ENCODE measurements at places on chromosomes 3 and 15. TPM values are rescaled to one million over a fixed set of nuclear protein-coding genes. Genes with fewer than 3 reads are reported as not detected.

GRCh38 chr3:129358177-129358771 is 70.2 kb downstream of the EFCAB12 start:
- no peak for DNase-seq

GRCh38 chr15:96255599-96255998 is 74.9 kb upstream of the NR2F2 start:
- no peak for DNase-seq

GRCh38 chr15:71800190-71800589 is 10.2 kb upstream of the NR2E3 start:
- no peak for DNase-seq

TAGLN3 gene
- total RNA-seq, result not detected

DNA sequence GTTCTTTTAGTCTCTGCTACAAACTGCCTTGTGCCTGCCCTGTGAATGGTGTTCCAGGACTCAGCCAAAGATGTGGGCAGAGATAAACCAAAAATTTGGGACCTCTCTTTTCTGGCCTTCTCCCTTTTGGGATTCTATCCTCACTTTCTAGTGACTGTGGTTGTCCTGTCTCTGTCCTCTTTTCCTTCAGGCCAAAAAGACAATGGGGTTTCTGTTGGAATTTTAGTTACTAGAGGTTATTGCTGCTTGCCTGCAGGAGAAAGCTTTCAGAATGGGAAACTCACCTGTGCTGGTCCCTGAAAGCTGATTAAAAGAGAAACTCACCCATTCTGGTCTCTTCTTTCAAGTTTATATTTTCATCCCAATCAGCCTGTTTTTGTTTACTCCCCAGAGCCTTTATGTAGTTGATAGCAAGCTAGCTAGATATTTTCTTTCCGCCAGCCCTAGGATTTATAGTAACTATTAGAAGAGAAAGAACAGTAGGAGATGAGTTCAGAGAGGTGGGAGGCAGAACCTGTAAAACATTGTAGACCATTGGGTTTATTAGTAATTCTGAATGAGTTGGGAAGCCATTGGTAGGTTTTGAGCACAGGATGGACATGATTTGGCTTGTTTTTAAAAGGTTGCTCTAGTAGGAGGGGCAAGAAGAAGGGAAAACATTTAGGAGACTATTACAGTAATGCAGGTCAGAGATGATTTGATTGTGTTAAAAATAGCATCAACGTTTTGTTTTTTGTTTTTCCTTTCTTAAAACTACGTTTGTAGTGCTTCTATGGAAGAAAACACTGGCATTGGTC is 138.9 kb downstream of the TCF12 start:
- no peak for DNase-seq

- DNase-seq, result no peak
Observed at GRCh38 chr15:69610277-69610676, 157.7 kb downstream of the RPLP1 start.

DNA sequence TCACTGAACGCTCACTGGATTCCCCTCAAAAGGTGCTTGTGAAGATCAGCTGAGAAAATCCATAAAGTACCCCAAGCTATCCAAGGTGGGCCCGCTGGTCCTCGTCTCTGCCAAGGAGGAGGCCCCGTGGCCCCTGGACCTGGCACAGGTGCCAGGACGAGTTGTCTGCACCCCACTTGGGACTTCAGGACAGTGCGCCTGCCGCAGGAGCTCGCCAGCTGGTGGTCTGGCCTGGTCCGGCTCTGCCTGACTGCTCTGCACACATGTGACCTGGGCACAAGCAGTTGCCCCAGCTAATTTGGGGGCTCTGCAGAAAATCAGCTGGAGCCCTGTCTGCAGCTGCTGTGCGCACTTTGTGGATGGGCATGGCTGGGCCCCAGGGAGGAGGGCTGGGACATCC is 159.9 kb downstream of the NSMCE3 start:
- DNase-seq, result no peak

GRCh38 chr3:147391781-147392624 is 14.3 kb downstream of the ZIC4 start:
- DNase-seq, result no peak

DNA sequence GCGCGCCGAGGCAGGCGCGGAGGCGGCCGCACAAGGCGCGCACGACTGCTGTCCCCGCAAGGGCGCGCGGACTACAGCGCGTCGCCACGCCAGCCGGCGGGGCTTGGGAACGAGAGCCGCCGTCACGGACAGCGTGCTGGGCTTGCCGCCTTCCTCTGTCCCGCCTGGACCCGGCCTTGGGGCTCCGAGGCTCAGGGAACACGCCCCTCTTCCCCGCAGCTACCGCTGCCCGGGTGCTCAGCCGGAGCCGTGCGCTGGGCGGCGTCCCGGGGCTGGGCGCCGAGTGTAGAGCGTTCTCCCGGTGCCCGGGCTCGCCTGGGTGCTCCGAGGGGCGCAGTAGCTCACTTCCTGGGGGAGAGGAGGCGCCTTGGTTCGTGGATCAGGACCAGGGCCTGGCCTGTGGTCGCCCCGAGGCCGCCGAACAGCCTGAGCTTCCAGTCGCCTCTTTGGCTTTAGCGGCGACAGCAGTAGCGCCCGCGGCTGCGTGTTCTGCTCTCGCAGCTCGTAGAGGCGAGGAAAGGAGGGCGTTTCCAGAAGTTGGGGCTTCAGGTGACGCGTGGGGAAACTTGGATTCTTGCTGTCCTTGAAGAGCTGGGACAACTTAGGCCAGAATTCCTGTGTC is 226.7 kb upstream of the C2CD4B start:
- peak; percentile 15 for DNase-seq

DNA sequence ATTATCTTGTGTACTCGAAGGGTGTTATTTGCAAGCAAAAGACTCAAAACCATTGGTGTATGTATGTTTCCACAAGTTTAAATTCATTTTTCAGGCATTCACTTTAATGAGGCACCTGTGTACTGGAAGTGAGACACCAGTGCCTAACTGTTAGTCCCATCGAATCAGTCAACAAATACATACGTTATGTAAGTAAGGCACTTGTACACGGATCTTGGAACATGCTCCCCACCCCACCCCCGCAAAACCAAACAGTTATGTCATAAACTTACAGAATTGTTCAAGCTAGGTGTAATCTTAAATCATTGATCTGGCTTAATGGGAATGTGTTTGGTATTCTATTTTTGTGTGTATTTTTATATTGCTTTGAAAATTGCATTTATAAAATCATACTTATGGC is 17.1 kb downstream of the LRRC28 start:
- DNase-seq, result no peak

DNA sequence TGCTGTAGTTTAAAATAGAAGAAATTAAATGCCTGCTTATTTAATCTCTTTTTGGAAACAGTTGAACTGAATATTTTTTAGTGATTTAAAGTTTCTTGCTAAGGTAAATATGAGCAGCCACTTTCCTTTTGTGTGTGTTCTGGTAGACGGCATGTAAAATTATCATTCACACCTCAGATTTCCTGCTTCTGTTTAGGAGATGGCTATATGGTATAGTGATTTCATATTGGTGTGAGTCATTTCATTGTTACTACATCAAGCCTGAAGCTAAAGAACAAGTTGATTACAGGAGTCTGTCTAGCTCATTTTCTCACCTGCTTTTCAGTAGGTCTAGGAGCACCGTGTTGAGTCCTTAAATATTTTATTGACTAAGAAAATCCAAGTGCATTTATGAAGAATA is 2.2 kb downstream of the LRCH3 start:
- no peak for DNase-seq

XCR1 gene
- total RNA-seq, result not detected

SI gene
- not detected for total RNA-seq

SLC28A2 gene
- not detected for total RNA-seq

DNA sequence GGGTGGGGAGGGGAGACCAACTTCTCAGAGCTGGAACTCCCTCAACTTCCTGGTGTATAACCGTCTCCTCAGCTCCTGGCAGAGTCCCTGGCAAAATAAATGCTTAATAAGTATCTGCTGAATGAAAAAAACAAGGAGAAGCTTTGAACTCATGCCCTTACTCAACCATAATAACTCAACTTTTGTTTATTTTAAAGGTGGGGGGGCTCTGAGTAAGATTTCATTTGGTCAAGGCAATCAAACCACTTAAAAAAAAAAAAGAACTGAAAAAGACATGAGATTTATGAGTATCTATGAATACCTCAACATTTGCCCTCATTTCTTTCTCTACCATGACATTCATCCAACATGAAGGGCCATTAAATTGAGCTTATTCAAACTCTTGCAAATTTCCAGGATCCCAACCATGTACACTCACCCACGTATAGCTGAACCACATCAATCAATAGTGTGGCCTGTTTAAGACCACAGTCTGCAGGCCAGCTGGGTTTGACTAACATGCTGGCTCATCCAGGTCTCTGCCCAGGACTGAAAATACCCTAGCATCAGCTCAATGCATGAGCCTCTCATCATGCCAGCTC is 157.9 kb downstream of the FOXP1 start:
- no peak for DNase-seq

PPM1M gene
- total RNA-seq, result 43.9 TPM

DNA sequence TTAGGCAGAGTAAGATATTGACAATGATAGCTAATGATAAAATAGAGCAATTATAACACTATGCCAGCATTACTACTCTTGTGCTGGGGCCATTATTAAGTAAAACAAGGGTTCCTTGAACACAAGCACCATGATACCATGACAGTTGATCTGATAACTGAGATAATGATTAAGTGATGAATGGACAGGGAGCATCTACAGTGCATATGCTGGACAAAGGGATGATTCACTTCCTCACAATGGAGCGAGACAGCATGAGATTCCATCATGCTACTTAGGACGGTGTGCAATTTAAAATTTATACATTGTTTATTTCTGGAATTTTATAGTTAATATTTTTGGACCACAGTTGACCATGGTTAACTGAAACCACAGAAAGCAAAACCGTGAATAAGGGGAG is 156.6 kb downstream of the FHIT start:
- DNase-seq, result no peak

BFSP2 gene
- total RNA-seq, result 1.2 TPM

- no peak for DNase-seq
Observed at GRCh38 chr3:129745253-129745652, 138.8 kb upstream of the PLXND1 start.

TM4SF1 gene
- total RNA-seq, result not detected

DNA sequence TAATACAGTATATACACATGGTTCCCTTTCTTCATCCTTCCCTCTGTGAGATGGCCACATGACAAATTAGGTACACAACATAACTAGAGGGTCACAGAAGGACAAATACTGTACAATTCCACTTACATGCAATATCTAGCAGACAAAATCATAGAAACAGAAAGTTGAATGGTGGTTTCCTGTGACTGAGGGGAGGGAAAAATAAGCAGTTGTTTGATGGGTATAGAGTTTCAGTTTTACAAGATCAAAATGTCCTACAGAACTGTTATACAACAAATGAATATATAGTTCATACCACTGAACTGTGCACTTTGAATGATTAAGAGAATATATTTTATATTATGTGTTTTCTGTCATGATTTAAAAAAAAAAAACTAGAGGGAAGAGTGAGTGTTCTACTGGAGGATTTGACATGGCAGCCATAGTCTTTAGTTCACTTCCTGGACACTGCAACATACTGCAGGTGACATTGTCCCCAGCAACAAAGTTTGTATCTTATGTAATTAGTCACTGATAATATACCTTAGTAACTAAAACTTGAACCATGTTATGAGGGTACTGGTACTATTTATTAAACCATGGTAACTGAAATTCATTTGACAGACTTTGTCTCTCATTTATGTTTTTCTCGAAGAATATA is 37.2 kb downstream of the CCDC54 start:
- no peak for DNase-seq

WDR93 gene
- total RNA-seq, result not detected

GRCh38 chr15:66312144-66312543 is 18.8 kb downstream of the DIS3L start:
- DNase-seq, result no peak

GRCh38 chr3:185534511-185534910 is 17.9 kb downstream of the LIPH start:
- no peak for DNase-seq

- no peak for DNase-seq
Observed at GRCh38 chr3:165434516-165434915, 238.3 kb upstream of the SLITRK3 start.

ACAA1 gene
- 79.3 TPM for total RNA-seq

- DNase-seq, result no peak
Observed at GRCh38 chr15:31552482-31553099, 226.0 kb downstream of the KLF13 start.

Data from T-helper 17 cell (primary cell).